Psoas muscle (tissue), 8 donors: ENCODE measurements at places on chromosomes 1 and 21. TPM values are rescaled to one million over a fixed set of nuclear protein-coding genes. Genes with fewer than 3 reads are reported as not detected.

KCNK2 gene
- polyA plus RNA-seq: 2.1 TPM

GRCh38 chr1:206890125-206891060 lies 6.8 kb upstream of the IL24 start:
- no peak for DNase-seq

NTRK1 gene
- polyA plus RNA-seq: 0.58 TPM

DNA sequence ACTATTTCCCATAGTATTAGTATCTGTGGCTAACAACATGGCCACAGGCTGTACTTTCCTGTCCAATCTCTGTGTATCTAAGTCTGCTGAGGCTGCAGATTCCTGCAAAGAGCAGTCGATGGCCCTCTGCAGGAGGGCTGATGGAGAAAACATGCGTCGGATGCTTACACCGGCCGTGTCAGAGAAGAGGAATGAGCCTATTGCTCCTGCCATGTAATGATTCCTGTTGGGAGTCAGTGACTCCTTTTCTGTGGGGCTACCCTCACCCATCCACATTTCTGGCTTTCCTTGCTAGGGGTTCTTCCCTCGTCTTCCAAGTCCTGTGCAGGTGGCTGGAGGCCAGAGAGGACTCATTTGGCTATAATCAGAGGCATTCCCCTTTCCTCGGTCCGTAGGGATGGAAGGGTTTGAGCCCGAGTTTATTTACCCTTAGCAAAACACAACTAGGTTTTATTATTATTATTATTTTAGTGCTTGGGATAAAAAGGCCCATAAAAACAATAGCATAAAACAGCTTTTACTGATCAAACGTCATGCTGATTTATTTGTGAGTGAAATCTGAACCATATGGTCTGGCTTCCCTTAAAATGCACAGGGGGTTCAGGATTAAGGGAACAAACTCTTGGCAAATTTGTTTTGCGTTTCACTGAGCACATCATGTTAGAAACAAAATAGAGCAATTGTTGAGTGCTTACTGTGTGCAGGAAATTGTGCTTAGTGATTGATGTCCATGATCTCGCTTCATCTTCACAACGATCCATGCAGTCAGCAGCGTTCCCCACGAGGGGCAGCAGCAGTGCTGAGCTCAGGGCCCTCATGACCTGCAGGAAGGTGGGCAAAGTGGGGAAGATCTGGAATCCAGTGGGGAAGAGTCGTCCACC lies 70.8 kb downstream of the KIF26B start:
- DNase-seq: no peak

- DNase-seq: no peak
Measured at GRCh38 chr21:25838809-25839208, 104.0 kb downstream of the GABPA start.

PTGS2 gene
- polyA plus RNA-seq: 0.03 TPM

ADAM30 gene
- polyA plus RNA-seq: not detected

DNA sequence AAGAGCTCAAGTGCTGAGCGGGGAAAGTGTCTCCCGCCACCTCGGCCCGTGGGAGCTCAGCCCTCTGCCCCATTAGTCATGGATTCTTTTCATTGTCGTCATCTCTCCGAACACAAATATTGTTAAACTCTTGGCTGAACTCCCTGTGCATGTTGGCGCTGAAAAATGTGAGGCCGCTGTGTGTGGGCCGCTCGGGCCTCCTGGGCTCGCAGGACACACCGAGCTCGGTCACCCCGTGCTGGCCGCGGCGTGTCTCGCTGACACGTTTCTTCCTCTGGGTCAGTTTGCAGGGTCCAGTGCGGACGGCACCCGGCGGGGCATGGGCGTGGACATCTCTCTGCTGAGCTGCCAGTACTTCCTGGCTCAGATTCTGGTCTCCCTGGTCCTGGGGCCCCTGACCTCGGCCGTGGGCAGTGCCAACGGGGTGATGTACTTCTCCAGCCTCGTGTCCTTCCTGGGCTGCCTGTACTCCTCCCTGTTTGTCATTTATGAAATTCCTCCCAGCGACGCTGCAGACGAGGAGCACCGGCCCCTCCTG lies 25.6 kb downstream of the SLC45A1 start:
- peak; percentile 87 for DNase-seq

MAGI3 gene
- 2.1 TPM for polyA plus RNA-seq

PLA2G2A gene
- 139 TPM for polyA plus RNA-seq

NUP133 gene
- 18.7 TPM for polyA plus RNA-seq

GRCh38 chr1:29312469-29313461 lies 76.4 kb downstream of the PTPRU start:
- no peak for DNase-seq

COA7 gene
- 27.4 TPM for polyA plus RNA-seq

- no peak for DNase-seq
Measured at GRCh38 chr21:20968391-20968790, 29.8 kb upstream of the NCAM2 start.

DNA sequence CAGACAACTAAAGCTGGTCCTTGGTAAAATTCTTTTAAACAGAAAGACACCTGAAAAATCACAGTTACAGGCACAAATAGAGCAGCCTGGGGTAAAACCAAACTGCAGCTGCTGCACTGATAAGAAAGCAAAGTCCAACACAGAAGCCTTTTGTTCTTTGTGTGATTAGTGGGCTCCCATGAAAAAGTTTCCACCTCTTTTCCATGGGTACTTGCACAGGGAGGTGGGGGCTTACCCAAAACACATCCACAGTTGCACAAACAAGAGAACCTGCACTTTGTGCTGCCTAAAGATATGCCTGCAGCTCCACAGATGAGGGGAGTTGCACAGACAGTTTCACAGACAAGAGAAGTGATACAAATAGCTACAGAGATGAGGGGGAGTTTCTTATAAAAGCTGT lies 106.7 kb upstream of the SLC5A9 start:
- DNase-seq: no peak

ZBTB7B gene
- polyA plus RNA-seq: 20.2 TPM

KDF1 gene
- not detected for polyA plus RNA-seq

GRCh38 chr1:81559662-81560350 lies 240.9 kb upstream of the ADGRL2 start:
- no peak for DNase-seq

- DNase-seq: no peak
Measured at GRCh38 chr1:58441699-58442098, 104.8 kb downstream of the OMA1 start.

GRCh38 chr1:9366298-9366697 lies 73.6 kb downstream of the SPSB1 start:
- DNase-seq: no peak

- no peak for DNase-seq
Measured at GRCh38 chr1:245052258-245052657, 102.5 kb upstream of the KIF26B start.

DNA sequence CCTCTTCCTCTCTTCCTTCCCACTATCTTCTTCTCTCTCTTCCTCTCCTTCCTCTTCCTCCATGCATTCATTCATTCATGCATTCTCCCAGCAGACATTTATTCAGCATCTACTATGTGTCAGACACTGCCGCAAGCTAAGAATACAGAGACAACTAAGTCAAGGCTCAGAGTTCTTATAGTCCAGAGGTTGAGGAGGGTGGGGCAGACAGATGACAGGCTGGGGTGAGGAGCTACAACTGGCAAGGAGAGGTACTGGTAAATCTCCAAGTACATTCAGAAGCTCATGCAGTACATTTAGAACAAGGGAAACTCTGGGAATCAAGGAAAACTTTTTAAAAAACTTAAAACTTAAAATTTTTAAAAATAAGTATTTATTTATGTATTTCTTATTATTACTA lies 56.4 kb upstream of the FMOD start:
- DNase-seq: no peak

- no peak for DNase-seq
Measured at GRCh38 chr1:109983380-109984189, 980 bp upstream of the AHCYL1 start.
